ENCODE measurements at places on chromosomes 2 and 18.

DNA sequence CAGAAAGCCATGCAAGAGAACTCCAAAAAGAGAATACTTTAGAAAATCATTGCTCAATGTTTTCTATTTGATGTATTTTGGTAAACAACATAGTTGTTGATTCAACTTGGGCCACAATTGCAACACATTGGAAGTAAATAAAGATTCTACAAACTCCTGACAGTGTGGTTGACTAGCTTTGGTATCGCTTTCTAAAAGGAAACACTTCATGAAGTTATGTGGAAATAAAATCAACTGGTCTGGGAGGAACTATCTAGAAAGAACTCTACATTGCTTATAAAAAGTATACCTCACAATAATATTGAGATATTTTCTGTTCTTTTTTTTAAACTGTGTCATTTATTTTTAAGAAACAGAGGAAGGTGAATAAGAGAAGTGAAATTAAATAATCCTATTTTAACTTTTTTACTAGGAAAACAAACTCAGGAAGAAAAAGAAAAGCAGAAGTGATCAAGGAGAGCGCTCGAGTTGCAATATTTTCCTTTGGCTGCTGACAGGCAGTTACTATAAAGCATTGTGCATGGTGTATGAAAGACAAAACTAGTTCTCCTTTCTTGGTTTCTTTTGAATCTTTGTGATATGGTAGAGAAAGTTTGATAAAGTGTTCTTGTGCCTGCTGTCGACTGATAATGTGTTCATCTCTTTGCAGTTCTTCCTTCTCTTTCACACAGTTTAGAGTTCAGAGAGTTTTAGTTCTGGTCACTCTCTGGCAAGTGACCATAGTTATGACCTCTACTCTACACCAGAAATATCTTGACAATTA is 3.0 kb downstream of the DHRS9 start:
- no peak for DNase-seq

DNA sequence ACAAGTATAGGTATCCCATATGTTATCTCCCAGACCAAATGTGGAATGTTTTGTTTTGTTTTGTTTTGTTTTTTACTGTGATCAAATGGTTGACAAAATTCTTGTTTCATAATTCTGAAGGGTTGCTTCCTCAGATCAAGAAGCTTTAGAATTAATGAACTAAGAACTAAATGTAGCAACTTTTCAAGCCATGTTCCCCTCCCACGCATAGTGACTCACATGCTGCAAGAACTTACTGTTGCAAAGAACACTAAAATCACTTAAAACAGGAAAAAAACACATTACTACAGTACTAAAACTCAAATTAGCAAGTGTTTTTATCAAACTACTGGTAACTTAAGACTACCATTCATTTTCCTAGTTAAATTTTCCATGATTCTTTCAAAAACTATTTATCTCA is 30.6 kb downstream of the HNRNPLL start:
- no peak for DNase-seq

DNA sequence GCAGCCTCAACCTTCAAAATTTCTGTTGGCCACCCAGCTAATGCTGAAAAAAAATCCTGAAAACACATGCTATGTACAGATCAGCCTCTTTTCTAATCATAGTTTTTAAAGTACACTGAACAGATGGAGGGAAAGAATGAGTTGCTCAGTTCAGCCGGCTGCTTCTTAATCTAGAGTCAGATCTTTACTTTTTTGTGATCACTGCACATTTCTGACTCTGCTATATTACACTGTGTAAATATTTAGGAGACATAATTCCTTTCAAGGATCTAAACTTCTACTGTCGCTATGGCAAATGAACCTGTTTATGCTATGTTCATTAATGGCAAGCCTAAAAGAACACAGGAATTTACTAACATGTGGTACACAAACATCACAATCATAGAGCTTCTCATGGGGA is 114.2 kb downstream of the SRBD1 start:
- DNase-seq, result no peak

DNA sequence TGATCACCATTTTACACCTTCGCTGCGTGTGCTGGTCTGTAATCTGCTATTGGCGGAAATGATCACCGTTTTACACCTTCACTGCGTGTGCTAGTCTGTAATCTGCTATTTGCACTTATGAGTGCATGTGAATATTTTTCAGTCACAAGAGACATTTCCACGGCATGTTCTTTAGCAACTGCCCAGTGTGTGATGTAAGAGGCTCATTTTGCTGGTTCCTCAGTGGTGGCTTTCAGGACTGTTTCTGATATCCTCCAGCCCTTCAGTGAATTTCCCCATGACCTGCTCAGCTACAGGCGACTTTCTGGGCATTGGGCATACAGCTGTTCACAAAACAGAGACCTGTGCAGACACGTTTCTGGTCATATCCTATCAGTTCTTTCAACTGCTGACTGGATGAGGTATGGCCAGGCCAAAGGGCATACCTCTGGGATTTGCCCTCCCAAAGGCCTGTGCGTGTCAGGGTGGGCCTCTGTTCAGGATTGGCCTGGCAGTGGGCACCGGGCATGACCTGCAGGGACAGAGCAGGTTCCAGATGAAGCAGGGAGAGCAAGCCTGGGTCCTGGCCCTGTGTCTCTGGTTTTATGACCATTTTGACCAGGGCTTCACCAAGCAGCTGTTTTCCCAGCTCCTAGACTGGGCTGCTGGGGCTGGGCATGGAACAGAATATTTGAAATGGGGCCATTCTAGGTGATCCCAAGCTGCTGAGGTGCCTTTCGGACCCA is 521 bp upstream of the PROM2 start:
- no peak for DNase-seq

DNA sequence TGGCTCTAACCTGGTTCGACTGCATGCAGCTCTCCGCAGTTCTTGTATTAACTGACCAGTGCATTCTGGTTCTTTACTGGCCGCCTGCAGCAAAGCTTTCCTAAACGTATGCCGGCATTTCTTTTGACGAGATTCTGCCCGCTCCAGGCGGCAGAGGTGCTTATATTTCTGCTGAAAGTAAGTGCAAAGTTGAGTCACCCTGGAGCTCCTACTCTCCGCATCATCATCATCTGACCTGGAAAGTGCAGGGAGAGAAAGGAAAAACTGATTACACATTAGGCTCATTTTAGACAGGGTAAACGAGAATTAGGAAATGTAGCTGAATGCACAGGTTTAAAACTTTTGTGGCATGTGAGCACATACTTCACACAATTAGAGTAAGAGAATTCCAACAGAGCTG is 57.9 kb downstream of the INO80D start:
- no peak for DNase-seq

GRCh38 chr2:177588671-177589070 is 196.1 kb downstream of the AGPS start:
- no peak for DNase-seq

- no peak for DNase-seq
These were observed 1150.0 kb downstream of the RPIA start for GRCh38 chr2:89841476-89841840.

- peak; percentile 53 for DNase-seq
These were observed 8.7 kb downstream of the CEP68 start for GRCh38 chr2:65064728-65065552.

- no peak for DNase-seq
These were observed 14.3 kb upstream of the TANC1 start for GRCh38 chr2:158953926-158954763.

DNA sequence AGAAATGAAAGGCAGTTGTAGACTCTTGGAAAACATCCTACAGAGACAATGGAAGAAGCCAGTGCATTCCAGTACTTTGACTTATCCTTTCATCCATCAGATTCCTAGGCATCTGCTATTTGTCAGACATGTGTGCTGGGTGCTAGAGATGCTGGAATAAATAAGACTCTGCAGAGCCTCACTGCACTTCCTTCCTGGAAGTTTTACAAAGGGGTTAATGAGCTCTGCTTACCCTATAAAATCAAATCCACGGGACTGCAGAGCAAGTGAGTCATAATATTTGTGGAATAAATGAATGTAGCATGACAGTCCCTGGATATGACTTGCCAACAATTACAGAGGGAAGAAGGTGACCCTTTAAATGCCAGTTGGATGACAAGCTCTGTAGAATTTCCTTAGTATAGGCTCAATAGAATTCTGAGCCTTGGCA is 52.7 kb upstream of the NPAS2 start:
- DNase-seq, result no peak

DNA sequence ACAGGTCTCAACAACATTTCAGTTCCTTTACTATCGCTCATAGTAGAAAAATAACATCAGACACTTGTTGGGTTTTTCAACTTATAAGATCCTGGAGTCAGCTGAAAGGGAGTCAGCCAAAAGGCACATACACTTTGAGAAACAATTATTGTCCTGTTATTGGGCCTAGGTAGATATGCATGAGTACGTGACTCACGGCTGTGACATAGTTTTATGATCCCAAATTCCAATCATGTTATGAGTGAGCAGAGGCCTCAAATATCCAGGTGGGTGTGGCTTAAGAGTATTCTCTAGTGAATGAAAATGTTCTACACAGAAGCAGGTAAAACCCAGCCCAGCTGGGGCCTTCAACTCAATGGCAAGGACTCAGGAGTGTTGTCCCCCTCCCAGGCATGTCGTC is 27.2 kb downstream of the SERPINB8 start:
- no peak for DNase-seq

DNA sequence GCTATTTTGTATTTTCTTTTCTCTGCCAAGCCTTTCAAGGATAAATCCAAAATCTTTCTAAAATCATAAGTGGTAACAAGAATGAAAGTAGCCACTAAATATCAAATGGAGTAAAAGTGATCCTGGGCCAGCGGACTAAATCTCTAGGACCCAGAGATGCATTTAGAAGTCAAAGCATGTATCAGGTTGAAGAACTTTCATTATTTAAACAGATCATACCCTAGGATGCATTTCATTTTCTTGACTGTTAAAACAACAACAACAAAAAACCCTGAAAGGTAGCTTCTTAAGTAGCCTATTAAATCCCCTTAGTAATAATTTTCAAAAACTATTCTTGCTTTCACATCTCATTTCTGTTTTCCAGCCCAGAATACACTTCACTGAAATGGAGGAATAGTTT is 4.8 kb upstream of the POU3F3 start:
- no peak for DNase-seq

GRCh38 chr2:29597035-29597434 is 324.4 kb downstream of the ALK start:
- DNase-seq, result no peak

GRCh38 chr18:70641156-70641775 is 352.4 kb downstream of the SOCS6 start:
- no peak for DNase-seq

GRCh38 chr2:179927041-179927440 is 65.6 kb upstream of the ZNF385B start:
- no peak for DNase-seq

DNA sequence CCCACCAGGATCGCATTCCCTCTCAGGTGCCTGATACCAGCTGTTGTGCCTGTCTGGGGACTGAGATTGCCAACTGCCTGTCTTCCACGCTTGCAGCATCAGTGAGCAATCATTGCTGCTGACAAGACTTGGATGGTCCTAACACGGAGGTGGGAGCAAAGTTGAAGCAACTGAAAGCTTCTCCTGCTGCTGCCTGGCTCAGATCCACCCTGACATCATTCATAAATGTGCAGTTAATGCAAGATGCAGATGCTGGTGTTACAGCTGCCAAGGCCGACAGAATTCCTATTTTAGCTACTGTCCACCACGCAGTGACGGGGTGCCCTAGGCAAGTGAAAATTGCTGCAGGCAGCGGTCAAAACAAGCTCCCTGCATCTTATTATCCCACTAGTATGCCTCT is 131.4 kb downstream of the VWC2L start:
- no peak for DNase-seq

DNA sequence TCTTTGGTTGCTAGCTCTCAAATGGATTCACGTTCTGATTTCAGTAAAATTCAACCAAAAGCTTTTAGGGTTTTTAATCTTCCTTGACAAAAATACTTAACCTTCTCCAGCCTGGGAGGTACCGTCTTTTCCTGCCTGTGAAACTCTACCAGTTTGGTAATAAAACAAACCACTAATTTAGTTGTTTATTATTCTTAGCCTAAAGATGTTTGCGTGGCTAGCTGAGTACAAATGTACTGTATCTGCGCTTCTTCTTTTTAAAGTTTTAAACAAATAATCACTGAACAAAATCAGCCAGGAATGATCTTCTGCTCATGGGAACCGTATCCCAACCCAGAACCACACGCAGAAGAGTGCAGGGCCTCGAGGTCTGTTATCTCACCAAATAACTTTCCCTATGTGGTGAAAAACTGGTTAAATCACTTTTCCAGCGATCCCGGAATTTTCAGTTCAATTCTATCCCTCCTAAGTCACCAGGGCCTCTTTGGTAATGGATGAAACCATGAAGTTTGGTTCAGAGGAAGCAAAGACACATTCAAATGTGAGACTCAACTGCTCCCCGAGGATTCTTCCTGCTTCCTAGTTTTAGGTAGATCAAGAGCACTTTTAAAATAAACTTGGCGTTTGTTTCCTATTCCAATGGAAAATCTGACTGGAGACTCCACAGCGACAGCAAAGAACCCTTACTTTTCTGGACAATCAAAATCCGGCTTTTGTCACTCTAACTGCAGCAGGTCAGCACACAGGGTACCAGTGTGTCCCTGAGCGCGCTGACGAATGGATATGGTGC is 36.1 kb downstream of the BCL2 start:
- DNase-seq, result no peak

- no peak for DNase-seq
These were observed 17.0 kb downstream of the GMCL1 start for GRCh38 chr2:69846182-69847067.

GRCh38 chr2:16434393-16434792 is 231.2 kb downstream of the CYRIA start:
- DNase-seq, result no peak

DNA sequence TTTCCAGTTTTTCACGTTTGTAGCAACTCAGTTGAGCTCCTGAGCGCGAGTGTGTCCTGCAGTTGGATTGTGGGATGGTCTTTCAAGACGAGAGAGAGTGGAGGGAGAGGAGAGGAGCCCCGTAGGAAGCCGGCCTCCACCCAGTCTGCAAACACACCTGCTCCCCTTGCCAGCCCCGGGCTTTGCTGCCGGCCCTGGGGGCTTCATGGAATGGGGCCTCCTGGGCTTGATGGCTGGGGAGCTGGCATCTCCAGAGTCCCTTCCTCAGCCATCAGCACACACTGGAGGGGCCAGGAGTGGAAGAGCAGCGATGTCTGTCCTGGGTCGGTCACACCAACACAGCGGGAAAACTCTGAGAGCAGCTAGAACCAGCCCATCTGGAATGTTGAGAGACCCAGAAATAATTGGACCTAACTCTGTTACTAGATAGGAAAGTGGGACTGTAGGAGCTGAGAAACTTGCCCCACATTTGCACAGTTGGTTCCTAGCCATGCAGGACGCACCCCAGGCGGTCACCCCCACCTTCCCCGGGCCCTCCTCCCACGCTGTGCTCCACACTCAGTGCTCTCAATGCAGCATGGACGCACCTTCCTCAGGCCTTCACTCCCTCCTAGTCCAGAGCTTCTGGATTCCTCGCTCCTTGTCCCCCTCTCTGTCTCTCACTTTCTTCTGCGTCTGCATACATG is 69.6 kb downstream of the PTGR3 start:
- DNase-seq, result no peak

GRCh38 chr18:28804512-28805202 is 627.7 kb upstream of the CDH2 start:
- no peak for DNase-seq

- no peak for DNase-seq
These were observed 202.6 kb downstream of the TGIF1 start for GRCh38 chr18:3652380-3653262.

All from GM19239 (cell line).